HuH-7.5 (cell line): ENCODE measurements at places on chromosomes 5 and 9.

- peak; percentile 92 for DNase-seq
Measured at GRCh38 chr9:127785933-127786772, at the start of gene CDK9. CDK9 (plus strand) TSS chr9:127786034; CDS start chr9:127786149, 115 bp downstream.

- peak; percentile 52 for DNase-seq
Measured at GRCh38 chr5:140547508-140548299, at the start of gene EIF4EBP3. EIF4EBP3 (plus strand) TSS chr5:140547662; CDS start chr5:140547738, 76 bp downstream.

DNA sequence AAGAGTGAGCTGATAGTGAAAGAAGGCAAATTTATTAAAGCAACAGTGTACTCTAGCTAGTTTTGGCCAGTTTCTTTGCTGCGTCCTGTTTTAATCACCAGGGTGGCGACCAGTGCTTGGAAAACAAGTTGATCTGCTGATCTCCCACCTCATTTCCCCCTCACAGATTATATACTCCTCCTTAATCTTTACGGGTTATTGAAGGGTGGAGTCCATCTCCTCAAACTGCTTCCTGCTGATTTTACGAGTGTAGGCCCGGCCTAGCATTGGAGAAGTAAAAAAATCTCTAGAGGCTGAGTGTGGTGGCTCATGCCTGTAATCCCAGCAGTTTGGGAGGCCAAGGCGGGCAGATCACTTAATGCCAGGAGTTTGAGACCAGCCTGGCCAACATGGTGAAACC is 14.0 kb upstream of the CFAP95 start:
- DNase-seq = no peak

- no peak for DNase-seq
Measured at GRCh38 chr5:169667896-169668674, 31.0 kb downstream of the DOCK2 start.

DNA sequence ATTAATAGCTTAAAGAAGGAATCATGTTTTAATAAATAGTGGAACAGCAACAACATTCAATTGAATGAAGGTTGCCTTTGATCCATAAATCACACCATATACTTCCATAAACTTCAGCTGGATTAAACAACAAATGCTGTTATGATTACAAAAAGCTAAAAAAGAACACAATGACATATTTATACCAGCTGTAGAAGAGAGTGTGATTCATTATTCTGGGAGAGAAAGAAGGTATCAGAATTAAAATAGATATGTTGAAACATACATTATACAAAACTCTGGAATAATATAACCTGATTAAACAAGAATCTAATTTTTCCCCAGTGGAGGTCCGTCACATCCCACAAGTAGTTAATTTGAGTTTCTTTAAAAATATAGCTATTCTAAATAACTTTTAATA is 7.5 kb upstream of the RECK start:
- DNase-seq = no peak

GRCh38 chr5:1692381-1692780 is 107.3 kb downstream of the MRPL36 start:
- no peak for DNase-seq
